ENCODE measurements at places on chromosomes 11 and 22.
A peak's percentile ranks its signal among the peaks of the same experiment; 100 is the strongest.

DNA sequence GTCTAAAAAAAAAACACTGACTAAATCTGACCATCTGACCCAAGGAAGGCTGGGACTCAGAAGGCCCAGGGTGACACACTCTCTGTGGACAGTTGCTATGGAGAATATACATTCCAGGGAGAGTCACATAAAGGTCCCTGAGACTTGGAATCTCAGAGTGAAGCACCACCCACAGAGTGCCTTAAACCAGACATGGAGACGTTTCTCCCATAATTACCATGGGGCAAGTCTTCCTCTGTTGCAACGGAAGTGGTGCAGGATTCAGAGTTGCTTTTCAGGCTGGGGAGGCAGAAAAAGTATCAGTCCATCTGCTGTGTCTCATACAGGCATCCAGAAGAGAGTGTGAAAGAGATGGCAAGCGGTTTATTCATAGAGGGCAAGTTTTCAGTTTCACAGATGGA, 58.7 kb upstream of the SLN start:
- no peak for DNase-seq

GRCh38 chr11:47847537-47847891, 636 bp downstream of the NUP160 start:
- no peak for DNase-seq

DNA sequence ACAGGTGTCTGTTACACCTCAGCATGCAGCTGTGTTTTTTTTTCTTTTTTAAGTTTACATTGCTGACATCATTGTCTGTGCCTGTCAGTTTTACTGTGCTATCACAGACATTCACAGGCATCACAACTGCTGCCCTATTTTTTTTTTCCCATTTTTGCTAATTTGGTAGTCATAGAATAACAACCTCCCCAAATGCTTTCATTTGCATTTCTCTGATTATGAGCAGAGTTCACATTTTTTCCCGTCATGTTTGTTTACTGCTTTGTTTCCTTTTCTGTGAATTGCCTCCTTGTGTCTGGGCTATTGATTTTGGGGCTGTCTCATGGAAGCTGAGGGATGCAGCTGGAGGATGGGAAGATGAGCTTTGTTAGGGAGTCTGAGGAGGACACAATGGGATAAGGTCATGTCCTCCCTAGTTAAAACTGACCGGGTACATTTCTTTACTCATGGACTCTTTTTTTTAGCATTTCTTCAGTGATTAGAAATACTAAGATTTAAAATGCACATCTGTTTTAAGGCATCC, 155.1 kb downstream of the LDLRAD3 start:
- no peak for DNase-seq

DNA sequence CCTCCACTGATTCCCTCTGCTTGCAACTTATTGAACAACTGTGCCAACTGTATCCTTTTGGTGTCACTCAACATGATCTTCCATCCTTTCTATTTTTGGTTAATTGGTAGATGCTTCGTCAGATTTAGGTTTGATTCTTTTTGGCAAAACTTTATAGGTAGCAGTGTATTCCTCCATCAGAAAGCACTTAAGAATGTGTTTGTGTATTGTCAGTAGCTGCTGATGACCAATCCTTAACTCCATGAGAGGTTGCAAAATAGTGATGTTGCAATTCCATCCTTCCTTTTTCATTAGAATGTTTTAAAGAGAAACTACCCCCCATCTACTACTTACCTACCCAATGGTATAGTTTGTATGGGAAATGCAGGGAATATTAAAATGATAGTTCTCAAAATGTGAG, 22.1 kb downstream of the FAM76B start:
- no peak for DNase-seq

GRCh38 chr22:48949375-48950149, 878.1 kb downstream of the BRD1 start:
- DNase-seq, result no peak

DNA sequence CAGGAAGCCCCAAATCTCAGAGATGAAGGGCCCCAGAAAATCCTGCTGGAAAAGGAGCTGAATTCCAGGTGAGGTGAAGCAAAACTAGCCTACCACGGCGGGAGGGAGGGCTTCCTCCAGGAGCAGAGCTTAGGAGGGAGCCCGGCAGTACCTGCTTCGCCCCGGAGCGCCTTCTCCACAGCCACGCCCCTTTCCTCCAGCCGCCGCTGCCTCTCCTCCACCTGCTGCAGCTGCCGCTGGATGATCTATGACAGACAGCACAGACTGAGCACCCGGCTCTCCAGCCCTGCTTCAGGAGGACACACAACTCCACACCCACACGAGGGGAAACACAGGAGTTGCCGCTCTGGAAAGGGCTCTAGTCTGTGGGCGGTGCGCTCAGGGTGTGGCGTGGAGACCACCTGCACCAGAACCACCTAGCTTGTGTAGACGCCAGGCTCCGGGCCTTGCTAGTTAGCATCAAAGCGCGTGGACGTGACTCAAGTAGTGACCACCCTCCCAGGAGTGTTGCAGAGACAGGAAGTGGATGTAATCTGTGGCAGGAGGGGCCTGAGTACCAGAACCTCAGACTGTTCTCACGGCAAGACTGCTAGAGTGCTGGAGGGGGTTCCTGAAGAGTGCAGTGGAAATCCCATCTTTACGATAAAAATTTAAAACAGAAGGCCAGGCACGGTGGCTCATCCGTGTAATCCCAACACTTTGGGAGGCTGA, 34.6 kb upstream of the BID start:
- no peak for DNase-seq

DNA sequence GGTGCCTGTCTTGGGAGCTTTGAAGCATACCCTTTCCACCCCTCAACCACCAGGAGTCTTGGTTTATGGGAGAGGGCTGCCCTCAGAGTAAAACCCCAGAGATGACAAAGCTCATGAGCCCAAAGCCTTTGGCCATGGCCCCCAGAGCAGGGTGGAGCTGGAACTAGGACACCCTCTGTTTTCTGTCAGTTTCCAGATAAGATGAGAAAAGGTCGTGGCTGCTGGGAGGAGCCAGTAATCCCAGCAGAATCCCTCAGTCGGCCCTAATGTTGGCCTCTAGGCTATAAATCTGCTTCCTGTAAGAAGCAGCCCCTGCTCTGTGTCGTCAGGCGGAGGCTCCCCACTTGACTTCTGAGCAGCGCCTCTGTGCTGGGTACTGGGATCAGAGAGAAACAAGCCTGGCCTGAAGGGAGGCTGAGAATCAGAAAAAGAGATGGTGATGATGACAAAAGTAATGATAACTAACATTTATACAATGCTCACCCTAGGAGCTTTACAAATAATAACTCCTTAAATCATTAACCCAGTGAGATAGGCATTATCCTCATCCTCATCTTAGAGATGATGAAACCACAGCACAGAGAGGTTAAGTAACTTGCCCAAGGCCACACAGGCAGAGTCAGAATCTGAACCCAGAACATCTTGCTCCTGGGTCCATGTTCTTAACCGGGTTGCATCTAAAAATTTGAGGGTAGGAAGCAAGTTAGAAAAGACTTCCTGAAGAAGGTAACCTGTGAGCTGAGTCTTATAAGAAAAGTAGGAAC, 471.4 kb downstream of the SOX6 start:
- peak; percentile 16 for DNase-seq

GRCh38 chr11:95571718-95572260, 217.8 kb downstream of the FAM76B start:
- no peak for DNase-seq

DNA sequence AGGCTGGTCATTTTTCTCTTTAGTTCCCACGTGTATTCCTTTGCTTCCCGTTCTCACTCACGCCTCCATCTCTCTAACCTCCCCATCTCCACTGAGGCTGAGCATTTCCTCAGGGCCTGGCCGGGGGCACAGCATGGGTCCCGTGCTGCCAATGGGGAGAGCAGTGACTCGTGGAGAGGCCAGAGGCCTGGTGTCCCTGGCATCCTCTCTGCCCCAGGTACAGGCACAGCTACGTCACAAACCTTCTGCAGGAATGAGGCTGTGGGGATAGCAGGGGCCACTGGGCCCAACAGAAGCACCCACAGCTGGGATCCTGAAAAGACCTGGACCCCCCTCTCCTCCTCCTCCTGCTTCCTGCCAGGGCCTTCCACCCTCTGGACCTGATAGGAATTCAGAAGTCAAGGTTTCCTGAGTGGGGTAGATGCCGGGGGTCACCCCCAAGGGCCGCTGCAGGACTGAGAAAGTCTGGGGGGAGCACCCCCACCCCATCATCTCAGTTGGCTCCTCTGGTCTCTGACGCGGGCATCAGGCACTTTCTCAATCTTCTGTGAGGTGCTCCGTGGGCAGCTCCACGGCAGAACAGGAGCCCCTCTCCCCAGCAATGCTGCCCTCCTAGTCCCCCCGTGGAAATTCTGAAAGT, 11.8 kb downstream of the PNPLA5 start:
- DNase-seq, result no peak

GRCh38 chr11:92941676-92942571, 27.5 kb upstream of the MTNR1B start:
- peak; percentile 11 for DNase-seq

- no peak for DNase-seq
Observed at GRCh38 chr11:83122050-83122449, 34.9 kb upstream of the PCF11 start.

GRCh38 chr11:124811399-124812125, 11.4 kb upstream of the MSANTD2 start:
- DNase-seq, result no peak

DNA sequence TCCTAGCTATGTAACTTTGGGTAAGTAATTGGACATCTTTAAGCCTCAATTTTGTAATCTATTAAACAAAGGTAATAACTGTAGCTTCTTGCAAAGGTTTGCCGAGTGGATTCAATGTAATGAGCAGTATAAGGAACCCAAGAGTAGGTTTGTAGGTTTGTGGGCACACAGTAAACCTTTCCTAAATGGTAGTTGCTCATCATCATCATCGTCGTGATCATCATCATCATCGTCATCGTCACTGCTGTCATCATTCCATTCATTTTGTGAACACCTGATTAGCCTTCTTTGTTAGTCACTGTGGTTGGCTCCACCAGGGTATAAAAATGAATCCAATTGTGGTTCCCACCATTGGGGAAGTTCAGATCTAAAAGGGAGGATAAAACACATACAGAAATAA, 223.1 kb upstream of the KIRREL3 start:
- DNase-seq, result no peak

- no peak for DNase-seq
Observed at GRCh38 chr22:41305646-41306045, 4.3 kb downstream of the ZC3H7B start.

- DNase-seq, result no peak
Observed at GRCh38 chr11:2693271-2694261, 6.2 kb downstream of the KCNQ1OT1 start.

GRCh38 chr11:27874998-27875830, 175.0 kb upstream of the BDNF start:
- no peak for DNase-seq

- DNase-seq, result no peak
Observed at GRCh38 chr11:10699072-10699471, 5.5 kb upstream of the IRAG1 start.

DNA sequence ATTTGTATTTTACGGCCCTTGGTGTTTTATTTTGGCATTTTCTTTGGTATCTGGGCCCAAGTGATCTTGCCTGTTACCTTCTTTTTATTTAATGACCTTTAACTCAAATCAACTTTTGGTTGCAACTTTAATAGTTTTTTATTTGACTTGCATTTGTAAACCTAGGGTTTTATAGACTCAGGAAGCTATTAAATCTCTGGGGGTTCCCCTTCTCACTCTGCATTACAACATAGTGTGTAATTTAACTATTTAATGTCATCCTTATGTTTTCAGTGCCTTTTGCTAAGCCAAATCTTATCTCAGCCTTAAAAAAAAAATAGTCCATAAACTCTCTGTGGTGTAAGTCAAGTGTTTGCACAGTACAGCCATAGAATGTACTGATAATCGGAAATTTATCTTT, 3.4 kb downstream of the FJX1 start:
- DNase-seq, result no peak

DNA sequence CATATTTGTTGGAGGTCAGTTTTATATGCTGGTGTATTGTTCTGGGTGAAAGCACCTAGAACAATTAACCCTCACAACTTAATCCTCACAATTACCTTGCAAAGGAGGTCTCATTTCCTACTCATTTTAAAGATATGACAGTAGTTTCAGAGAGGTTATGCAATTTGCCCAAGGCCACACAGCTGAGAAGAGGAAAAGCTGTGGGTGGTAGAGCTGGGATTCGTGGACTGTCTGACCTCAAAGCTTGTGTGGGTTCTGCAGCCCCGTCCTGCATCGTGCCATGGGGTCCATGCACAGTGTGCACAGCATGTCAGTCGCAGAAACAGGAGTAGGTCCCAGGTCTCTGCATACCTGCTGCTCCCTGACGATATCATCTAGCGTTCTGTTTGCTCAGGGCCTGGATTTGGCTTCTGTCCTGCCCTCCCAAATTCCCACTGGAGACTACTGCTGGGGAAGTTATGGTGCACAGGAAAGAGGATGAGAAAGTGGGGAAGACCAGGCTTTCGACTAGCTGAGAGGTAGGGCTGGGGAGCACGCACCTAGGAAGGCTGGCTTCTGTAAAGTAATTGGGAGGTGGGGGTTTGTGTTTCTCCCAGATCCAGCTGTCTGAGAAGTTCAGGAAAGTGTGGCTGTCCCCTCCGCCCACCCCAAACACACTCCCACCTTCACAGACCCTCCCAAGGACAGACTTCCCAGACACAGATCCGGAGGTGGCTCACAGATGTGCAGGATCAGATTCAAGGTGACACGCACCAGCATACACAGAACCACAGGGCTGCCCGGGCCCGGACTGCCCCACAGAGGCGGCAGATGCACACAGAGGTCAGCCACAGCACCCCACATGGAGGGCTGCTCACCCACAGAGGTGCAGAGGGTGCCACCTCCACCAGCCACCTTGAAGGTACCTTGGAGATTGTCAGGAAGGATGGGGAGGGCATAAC, 2.0 kb downstream of the BACE1 start:
- no peak for DNase-seq

Measured in NCI-H82 (cell line).